ENCODE measurements at places on chromosomes 16 and 17.

GRCh38 chr16:65153365-65154105 is 31.7 kb upstream of the CDH11 start:
- no peak for DNase-seq

- no peak for DNase-seq
These were observed 66.3 kb downstream of the MRC2 start for GRCh38 chr17:62693616-62694409.

- DNase-seq, result peak; percentile 75
These were observed 3.4 kb downstream of the SGCA start for GRCh38 chr17:50169121-50169764.

GRCh38 chr16:81424771-81425170 is 19.8 kb upstream of the CMIP start:
- DNase-seq, result no peak

- no peak for DNase-seq
These were observed 328.7 kb downstream of the WWOX start for GRCh38 chr16:78428193-78428592.

DNA sequence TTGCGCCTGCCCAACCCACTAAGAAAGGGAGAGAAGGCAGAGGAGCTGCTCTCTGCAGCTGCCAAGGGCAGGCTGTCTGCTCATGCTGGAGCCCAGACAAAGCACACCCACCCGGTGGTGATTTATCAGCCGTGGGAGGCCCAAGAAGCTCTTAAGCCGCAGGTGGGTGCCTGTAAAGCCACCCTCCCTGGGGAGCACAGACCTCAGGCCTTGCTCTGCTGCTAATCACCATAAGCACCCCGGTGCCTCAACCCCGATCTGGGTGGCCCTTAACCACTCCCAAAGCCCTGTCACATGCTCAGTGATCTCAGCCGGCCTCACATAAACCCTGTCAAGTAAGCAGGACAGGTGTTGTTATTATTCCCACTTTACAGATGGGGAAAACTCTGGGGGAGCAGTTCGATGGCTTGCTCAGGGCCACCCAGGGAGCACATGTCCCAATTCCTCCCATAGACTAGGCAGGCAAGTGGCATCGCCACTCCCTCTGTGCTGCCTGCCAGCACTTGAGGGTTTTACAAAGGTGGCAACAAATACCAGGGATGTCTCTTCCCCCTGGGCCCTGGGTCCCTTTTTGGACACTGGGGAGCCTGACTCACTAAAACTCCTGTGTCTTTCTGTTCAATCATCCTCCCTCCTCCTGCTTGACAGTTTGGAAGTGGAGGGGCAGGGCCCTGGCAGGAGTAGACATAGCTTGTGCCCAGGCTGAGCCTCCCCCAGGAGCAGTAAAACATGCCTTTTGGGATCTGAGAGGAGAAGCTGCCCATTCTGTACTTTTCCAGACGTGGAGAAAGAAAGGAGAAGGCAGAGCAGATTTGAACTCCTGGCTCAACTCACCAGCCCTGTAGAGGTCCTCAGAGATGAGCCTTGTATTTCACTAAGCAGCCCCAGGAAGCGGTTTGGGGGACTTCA is 299.3 kb downstream of the SOX9 start:
- no peak for DNase-seq

DNA sequence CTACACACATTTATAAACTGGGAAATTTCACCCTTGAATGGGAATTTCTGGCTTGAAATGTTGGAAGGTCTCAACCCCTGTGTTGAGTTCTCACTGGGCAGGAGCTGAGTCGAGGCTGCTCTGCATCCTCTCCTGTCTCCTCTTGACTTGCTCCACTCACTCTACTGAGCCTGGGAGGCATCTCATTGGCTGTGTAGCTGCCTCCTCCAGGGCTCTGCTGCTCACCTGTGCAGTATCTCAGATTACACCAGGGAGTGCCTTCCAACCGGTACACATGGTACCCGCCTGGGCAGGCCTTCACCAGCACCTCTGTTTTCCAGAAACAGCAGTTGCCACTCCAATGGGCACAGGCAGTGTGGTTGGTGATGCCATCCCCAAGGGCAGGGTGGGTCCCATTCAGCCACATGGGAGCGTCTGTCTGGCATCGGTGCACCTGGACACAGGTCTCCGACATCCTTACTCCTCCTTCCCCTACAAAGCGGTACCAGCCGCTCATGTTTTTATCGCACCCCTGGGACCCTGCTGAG is 3.7 kb downstream of the GP2 start:
- DNase-seq, result no peak

DNA sequence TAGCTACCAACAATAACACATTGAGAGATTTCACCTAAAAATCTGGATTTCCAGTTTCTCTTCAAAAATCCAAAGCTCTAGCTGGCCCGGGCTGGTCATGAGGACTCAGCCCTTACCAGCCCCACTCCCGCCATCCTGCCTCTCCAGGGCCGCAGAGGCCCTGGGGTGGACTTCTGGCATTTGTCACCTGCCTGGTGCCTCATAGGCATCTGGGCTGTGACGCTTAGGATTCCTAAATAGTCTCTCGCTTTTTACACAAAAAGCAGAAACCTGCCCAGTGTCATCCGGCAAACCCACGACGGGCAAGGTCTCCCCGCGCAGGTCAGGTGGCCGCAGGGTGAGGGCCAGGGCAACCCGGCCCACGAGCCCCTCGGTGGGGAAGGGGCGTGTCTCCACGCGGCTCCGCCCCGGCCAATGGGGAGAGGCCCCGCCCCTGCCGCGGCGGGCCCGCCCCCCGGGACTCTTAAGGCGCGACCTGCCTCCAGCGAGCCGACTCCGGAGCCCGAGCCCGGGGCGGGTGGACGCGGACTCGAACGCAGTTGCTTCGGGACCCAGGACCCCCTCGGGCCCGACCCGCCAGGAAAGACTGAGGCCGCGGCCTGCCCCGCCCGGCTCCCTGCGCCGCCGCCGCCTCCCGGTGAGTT is at the start of gene VASN:
TSS of gene VASN (plus strand) at position 492 of the 644 bp plus-strand sequence. CDS start 9,030 bp downstream, outside the sequence.
- peak; percentile 62 for DNase-seq

GRCh38 chr16:30903596-30903995 is 7.2 kb downstream of the CTF1 start:
- peak; percentile 20 for DNase-seq

GRCh38 chr16:11968577-11968976 is 3.6 kb downstream of the TNFRSF17 start:
- no peak for DNase-seq

GRCh38 chr16:12496186-12496585 is 307.5 kb downstream of the CPPED1 start:
- DNase-seq, result no peak

DNA sequence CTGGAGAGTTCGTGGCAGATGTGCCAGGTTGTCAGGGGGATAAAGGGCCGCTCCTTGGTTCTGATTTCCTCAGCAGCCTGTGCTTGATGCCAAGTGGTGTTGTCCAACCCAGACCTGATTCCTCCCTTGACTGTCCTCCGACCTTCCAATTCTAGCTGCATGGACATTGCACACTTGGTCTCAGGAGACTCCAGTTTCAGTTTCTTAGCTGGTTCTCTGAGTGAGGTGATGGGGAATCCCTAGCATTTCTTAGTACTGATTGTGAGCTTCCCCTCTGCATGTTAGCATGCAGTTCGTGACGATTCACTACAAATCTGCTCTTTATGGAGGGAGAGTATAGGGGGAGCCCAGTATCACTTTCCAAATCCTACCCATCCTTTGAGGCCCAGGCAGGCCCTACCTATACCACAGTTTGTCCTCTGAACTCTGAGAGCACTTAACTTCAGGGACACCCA is 12.4 kb upstream of the CCR7 start:
- DNase-seq, result peak; percentile 42

GRCh38 chr16:12356632-12357340 is 380.3 kb downstream of the SNX29 start:
- no peak for DNase-seq

DNA sequence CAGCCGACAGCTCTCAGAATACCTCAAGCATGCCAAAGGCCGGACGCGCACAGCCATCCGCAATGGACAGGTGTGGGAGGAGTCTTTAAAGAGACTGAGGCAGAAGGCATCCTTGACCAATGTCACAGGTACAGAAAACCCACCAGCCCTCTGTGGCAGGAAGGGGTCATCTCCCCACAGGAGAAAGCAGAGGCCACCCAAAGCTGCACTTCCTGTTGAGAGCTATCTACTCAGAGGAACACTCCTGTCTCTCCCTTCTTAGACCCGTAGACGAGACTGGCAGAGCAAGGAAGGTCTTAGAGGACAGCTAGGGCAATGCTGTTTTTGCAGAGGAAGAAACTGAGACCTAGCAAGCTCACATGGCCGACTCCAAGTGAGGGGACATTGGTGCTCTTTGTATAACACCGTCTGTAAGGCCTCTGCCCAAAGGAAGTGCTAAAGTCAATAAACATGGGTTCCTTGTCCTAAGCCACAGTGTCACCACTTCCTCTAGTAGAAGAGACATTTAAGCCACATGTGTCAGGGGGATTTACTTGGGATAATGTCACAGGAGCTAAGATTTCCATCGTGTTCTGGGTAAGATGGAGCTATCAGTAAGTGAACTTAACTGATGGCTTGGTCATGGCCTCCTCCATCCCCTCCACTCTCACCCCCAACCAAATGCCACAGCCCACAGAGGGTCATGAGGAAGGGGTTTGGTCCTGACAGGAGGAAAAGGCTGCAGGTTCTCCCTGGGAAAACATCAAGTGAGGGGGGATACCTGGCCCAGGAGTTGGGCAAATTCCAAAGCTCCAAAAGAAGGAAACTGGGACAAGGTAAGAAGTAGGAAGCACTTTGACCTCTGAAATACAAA is 9.4 kb downstream of the LPO start:
- no peak for DNase-seq

DNA sequence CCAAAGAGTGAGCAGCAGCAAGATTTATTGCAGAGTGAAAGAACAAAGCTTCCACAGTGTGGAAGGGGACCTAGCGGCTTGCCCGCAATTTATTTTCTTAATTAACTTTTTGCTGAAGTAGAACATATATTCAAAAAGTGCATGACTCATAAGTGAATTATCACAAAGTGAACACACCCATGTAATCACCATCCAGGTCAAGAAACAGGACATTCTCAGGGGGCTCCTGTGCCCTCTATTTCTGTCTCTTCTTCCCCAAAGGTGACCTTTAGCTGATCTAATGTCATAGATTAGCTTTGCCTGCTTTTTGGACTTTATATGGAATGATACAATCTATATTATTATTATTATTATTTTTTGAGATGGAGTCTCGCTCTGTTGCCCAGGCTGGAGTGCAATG is 19.9 kb downstream of the ERAL1 start:
- no peak for DNase-seq

DNA sequence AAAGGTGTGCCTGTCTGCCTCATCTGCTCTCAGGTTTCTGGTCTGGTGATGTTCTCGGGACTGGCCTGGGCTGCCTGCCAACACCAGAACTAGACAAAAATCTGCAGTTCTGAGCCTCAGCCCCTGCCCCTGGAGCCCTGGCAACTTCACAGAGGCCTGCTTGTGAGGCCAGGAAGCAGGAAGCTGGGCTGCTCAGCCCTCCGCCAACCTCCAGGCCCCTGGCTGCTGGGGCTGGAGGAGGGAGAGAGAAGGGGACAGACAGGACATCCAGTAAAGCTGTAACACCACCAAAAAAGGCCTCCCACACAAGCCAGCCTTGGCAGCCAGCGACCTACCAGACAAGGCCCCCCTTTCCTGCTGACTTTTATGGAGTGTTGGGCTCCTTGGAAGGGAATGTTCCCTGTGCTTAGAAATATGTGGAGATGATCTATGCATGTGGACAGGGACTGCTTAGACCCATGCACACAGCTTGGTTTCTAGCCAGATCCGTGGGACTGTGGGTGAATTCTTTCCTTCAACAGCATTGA is 157.6 kb downstream of the XYLT1 start:
- no peak for DNase-seq

DNA sequence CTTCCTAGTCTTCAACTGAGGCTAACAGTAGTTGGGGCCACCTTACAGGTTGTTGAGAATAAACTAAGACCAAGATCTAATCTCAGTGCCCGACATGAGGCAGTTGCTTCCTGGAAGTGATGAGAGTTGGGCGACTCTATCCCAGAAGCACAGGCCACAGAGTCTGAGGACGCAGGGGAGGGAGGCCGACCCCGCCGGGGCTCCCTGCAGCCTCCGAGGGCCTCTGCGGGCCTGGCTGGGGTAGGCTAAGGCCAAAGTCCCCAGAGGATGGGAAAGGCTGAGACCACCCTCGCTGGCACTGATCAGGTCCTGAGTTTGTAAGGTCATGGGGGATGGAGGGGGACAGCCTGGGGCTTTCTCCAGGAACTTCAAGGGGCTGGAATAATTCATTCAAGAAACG is 74.0 kb downstream of the ENGASE start:
- no peak for DNase-seq

GRCh38 chr16:78195797-78196196 is 96.3 kb downstream of the WWOX start:
- no peak for DNase-seq

GRCh38 chr16:85137323-85138072 is 25.2 kb upstream of the CIBAR2 start:
- no peak for DNase-seq

GRCh38 chr16:73062001-73062616 is 14.2 kb upstream of the ZFHX3 start:
- DNase-seq, result no peak

GRCh38 chr17:67358612-67359011 is 7.8 kb downstream of the PSMD12 start:
- DNase-seq, result no peak

- no peak for DNase-seq
These were observed 32.2 kb downstream of the ADAMTS18 start for GRCh38 chr16:77402672-77403071.

DNA sequence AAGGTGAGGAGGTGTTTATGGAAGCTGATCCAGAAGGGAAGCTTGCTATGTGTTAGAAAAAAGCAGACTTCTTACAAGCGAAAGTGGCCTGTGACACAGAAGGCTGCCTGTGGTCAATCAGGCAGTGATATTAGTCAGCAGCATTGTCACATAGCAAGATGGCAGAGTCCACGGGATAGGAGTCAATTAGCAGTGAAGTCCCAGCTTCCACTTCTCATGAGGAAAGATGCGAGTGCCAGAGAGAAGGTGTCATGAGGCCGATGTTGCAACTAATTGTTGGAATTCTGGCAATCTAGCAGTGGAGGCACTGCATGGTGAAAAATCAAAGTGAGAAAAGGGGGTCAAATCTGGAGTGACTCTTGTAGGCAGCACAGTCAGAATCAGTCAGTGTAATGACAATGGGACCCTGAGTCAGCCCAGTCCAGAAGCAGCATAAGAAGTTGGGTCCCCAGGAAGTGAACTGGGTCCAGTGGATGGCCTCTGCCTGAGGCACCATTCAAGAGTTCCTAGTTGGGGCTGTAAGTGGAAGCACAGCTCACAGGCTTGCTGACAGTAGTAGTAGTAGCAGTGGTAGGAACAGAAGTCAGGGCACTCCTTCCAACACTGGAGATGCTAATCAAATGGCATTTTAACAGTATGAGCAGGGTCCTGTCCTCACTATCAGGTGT is 85.1 kb downstream of the TNFRSF13B start:
- no peak for DNase-seq

DNA sequence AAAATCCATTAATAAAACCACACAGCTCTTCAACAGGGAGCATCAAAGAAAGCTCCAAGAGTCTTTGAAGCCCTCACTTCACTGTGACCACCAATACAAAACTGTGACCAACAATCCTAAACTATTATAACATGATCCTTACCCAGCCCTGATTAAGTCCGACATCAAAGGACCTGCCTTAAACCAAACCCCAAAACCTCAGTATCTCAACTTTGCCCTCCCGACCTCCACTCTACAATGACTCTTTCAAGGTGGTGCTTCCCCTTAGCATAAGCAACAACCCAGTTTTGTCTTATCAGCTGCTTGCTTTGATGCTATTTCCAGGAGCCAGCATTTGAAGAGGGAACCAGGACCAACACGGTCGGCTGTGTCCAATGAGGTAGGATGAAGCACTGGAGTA is 8.5 kb upstream of the PRSS22 start:
- no peak for DNase-seq
